ENCODE measurements at places on chromosomes 7 and 10. TPM values are rescaled to one million over a fixed set of nuclear protein-coding genes. Genes with fewer than 3 reads are reported as not detected.

Gene GSDME
- 10.6 TPM for total RNA-seq

Gene ICA1
- not detected for total RNA-seq

GRCh38 chr7:12229046-12229445, 18.0 kb downstream of the TMEM106B start:
- no peak overlapping the region for H3K4me3 ChIP-seq
- H3K27ac ChIP-seq = no peak overlapping the region
- no peaks in the 10 kb centered on the region for H3K27me3 ChIP-seq
- peaks cover 3% of the 10 kb centered on the region for H3K36me3 ChIP-seq
- peaks cover 10% of the 10 kb centered on the region for H3K4me1 ChIP-seq

- no peak overlapping the region for H3K4me3 ChIP-seq
- peaks cover 36% of the 10 kb centered on the region for H3K4me1 ChIP-seq
- H3K27me3 ChIP-seq = no peaks in the 10 kb centered on the region
These were observed 5.1 kb downstream of the SH2D4B start for GRCh38 chr10:80542652-80543318.

GRCh38 chr7:138170959-138171703, 94.9 kb downstream of the AKR1D1 start:
- H3K4me1 ChIP-seq = no peaks in the 10 kb centered on the region
- H3K36me3 ChIP-seq = no peaks in the 10 kb centered on the region
- H3K27ac ChIP-seq = no peak overlapping the region
- DNase-seq = no peak
- no peaks in the 10 kb centered on the region for H3K27me3 ChIP-seq
